ENCODE measurements at places on chromosomes 2 and 18.

DNA sequence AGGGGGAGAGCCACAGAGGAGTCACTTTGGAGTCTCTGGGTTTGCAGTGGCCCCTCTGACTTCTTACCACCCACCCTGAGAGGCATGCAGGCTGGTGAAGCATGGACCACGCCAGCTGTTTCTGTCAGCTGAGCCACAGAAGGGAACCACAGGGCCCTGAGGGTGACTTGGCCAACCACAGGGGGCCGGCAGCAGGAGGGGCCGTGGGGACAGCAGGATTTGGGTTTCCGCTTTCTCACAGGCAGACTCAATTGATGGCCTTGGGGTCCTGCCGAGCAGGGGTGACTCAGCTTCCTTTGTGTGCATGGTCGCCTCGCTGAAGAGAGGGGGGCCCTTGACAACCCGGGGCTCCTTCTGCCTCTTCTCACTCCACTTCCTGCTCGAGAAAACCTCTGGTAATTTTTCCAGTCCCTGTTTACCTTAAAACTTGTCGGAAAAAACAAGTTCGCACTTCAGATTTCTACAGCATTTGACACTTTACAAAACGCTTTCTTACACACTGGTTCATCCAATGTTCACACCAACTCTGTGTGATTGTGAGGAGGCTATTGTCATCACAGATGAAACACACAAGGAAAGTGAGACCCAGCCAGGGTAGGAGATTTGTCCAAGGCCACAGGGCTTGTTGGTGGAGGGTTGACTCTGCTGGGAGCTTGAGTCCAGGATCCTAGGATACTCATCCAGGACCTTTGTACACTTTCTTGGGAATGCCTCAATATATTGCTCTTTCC lies 311.2 kb downstream of the LPIN1 start:
- DNase-seq: peak; percentile 66

- DNase-seq: no peak
Measured at GRCh38 chr18:49632588-49632987, 70.7 kb downstream of the LIPG start.

- no peak for DNase-seq
Measured at GRCh38 chr2:150917961-150918713, 343.5 kb downstream of the RBM43 start.

- DNase-seq: no peak
Measured at GRCh38 chr2:121690095-121690494, 40.8 kb upstream of the CLASP1 start.

DNA sequence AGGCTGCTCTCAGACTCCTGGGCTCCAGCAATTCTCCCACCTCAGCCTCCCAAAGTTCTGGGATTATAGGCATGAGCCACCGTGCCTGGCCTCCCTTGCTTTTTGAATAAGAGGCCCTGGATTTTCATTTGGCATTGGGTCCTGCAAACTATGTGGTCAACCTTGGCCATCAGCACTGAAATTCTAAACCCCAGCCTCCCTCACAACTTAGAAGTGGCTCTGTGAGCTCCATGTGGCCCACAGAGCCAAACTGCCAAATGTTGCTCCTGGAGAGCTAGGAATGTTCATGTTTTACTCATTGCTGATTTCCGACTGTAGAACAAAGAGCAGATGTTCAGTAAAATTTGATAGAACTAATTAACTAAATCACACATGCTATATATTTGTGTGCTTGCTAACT lies 210.6 kb upstream of the AGAP1 start:
- DNase-seq: no peak

- no peak for DNase-seq
Measured at GRCh38 chr2:224772494-224772893, 56.3 kb upstream of the CCDC195 start.

DNA sequence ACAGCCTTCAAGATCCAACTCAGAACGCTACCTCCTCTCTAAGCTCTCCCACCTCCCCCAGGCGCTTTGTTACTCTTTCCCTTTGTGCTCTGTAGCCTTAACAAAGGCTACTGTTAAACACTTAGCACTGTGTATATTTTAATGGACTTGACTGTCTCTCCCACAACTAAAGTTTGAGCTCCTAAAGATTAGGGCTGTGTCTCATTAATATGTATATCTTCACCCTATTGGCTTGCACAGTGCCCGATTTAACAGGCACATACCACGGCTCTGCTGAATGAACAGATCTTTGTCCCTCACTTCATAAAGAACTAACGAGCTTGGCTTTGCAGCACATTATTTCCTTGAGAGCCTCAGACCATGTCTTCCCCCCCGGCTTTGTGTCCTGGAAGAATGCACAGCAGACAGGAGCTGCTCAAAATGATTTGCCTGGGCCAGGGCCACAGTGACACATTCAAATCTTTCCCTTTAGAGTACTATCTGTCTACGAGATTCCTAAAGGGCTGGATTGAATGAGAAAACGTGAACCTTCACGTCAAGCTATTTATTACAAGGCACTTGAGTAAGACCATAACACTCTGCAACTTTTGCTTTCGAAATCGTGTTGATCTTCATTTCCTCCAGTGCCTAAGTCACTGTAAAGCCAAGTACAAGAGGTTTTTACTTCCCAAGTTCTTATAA lies 22.1 kb downstream of the ABHD3 start:
- peak; percentile 18 for DNase-seq

- DNase-seq: peak; percentile 67
Measured at GRCh38 chr2:73981081-73982001, 3.4 kb upstream of the TET3 start.

DNA sequence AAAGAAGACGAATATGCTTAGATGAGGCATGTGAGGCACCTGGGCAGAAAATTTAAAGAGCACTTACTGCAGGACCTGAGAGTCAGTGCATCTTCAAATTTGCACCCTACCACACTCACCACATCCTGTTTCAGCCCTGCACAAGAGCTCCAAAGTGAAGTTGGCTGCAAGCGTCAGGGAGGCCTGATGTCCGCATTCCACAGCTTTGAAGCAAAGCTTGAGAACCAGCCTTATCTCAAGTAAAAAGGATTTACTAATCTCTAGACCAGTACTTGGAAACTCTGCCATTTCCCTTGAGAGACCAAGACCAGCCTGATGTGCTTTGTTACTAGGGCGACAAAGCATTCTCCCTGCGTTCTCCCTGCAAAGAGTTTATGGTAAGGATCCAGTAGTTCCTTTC lies 3.4 kb upstream of the ASNSD1 start:
- peak; percentile 49 for DNase-seq

DNA sequence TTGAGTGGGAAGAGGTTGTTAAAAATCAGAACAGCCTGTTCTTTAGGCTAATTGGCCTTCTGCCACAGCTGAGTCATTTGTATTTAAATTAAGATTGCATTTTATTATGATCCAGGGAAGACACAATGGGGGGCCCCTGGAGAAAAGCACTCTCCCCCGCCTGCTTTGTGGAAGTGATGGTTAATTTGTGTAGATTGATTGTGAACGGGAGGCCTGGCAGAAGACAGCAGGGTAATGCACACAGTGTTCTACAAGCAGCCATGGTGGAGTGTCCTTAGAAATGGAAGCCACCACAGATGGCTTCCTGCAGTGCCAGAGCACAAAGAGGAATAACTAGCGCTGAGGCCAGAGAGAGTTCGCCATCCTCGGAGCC lies 19.6 kb downstream of the RAMP1 start:
- DNase-seq: no peak

GRCh38 chr18:42414756-42415454 lies 459.9 kb downstream of the PIK3C3 start:
- DNase-seq: no peak

- DNase-seq: no peak
Measured at GRCh38 chr18:58572181-58572580, 56.7 kb downstream of the ALPK2 start.

DNA sequence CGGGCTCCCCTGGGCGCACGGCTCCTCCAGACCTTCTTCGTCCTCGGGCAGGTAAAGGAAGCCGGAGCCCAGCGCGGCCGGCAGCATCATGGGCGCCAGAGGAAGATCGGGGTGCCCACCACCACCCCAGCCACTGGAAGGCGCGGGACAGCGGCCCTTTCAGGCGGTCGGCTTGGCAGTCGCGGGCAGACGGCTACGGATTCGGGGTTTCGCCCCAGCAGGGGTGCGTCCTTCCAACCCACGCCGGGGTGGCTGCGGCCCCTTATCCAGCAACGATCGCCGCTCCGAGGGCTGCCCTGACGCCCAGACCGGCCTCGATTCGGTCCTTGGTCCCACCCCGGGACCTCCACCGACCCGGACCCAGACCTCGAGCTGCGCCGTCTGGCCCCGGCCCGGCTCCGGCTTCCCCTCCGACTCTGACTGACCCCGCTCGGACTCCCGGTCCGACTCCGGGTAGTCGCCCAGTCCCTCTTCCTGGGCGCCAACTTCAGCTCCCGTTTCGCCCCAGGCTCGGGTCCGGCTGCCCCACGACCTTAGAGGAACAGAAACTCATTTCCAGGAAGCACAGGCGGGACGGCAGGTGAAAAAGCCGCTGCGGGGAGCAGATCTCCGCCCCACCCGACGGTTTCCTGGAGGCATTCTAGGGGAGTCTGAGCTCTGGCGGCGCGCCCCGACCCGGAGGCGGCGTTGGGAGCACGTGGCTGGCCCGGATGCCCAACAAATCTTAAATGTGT lies 30.2 kb upstream of the SSB start:
- DNase-seq: peak; percentile 43

GRCh38 chr2:112848833-112849232 lies 12.3 kb upstream of the IL1B start:
- DNase-seq: no peak

DNA sequence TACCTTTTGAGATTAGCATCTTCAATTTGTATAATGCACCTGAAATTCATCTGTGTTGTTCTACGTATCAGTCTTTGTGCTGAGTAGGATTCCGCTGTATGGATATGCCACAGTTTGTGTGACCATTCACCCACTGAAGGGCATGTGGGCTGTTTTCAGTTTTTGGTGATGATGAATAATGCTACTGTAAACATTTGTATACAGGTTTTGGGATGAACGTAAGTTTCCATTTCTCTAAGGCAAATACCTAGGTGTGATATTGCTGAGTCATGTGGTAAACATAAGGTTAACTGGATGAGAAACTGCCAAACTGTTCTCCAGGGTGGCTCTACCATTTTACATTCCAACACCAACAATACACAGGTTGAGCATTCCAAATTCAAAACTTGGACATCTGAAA lies 35.1 kb downstream of the CABYR start:
- no peak for DNase-seq

DNA sequence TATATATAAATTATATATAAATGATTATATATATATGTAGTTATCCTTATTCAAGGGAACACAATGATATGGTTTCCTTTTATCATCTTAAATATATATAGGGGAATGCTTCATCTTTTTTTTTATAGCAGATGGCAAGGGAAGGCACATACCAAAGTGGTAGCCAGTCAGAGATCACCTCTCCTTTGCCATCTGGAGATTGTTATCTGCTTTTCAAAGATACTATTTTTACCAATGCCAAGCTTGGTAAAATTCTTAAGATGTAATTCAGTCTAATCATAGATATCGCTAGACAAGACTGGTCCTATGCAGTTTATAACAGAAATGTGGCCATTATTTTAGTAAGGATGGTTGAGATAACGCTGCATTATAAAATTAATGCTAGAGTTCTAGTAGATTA lies 64.7 kb upstream of the DSEL start:
- DNase-seq: no peak

DNA sequence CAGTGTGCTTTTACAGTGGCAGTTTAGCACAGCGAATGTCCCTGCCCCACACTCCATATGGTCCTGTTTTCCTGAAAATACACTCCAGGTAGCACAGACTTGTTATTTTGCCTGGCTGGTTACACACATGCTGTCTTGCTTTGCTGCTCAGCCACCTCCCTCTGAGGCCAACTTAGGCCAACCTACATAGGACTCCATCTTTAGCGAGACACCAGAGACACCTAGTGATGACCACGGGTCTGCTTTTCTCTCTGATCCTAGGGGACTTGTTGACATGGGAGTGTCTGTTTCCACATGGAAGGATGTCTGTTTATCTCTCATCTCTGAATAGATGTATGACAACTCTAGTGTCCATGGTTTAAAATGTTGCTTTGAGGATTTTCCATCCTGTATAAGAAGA lies 43.3 kb downstream of the PLEKHB2 start:
- no peak for DNase-seq

GRCh38 chr2:215900843-215901242 lies 112.5 kb downstream of the MREG start:
- no peak for DNase-seq

GRCh38 chr2:145584353-145584752 lies 1064.4 kb upstream of the ZEB2 start:
- no peak for DNase-seq

DNA sequence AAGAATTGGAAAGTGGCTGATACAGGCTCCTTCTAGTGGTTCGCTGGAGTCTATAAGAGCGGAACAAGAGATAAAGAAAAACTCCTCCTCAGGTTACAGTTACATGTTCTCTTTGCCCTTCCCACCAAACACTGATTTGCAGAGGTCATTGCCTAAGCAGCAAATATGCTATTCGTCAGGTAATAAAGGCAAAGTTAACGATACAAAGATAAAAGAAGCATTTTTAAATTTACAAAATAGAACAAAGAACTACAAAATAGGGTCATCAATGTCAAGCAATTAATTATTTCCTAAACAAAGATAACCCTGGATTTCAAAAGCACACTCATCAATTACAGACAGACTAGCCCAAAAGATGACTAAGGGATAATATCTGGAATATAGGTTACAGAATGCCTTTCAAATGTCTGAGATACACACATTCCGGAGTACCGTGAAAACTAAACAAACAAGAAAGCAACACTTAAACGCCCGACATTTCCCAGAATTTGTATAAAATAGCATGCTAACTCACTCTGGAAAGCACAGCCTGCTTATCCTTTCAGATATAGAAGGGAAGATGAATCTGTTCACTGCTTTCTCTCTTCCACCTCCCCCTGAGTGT lies 186.4 kb downstream of the MREG start:
- DNase-seq: no peak

GRCh38 chr2:230944757-230945372 lies 19.8 kb upstream of the GPR55 start:
- DNase-seq: no peak

- DNase-seq: no peak
Measured at GRCh38 chr2:206533977-206534376, 90.6 kb downstream of the ADAM23 start.

DNA sequence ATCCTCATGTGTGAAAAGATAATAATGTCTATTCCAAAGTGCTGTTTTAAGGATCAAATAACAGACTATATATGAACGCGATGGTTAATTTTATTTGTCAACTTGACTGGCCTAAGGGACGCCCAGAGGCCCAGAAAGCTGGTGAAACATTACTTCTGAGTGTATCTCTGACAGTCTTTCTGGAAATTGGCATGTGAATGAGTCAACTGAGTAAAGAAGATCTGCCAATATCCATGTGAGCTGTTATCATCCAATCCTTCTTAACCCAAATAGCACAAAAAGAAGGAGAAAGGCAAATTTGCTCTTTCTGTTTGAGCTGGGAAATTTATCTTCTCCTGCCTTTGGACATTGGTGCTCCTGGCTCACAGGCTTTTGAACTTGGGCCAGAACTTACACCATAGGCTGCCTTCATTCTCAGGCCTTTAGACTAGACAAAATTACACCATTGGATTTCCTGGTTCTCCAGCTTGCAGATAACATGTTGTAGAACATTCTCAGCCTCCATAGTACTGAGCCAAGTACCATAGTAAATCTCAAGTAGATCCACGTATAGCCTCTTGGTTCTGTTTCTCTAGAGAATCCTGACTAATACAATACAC lies 114.7 kb upstream of the DOCK10 start:
- DNase-seq: no peak

GRCh38 chr2:124437811-124438210 lies 412.7 kb downstream of the CNTNAP5 start:
- DNase-seq: no peak
